ENCODE measurements at places on chromosomes 1 and 21. TPM values are rescaled to one million over a fixed set of nuclear protein-coding genes. Genes with fewer than 3 reads are reported as not detected.
A peak's percentile ranks its signal among the peaks of the same experiment; 100 is the strongest.

- no peak overlapping the region for H3K27ac ChIP-seq
- H3K27me3 ChIP-seq: peaks cover 19% of the 10 kb centered on the region
- H3K4me1 ChIP-seq: peaks cover 7% of the 10 kb centered on the region
- DNase-seq: peak; percentile 5
Measured at GRCh38 chr21:45255381-45256020, 32.2 kb downstream of the POFUT2 start.

GRCh38 chr1:36482724-36483388 lies at the start of gene CSF3R:
Gene CSF3R (minus strand): TSS chr1:36482913. CDS start chr1:36479496, 3,417 bp downstream.
- no peak within 1 kb of the TSS for H3K27ac ChIP-seq
- peaks cover 12% of the 10 kb centered on the region for H3K4me1 ChIP-seq
- H3K36me3 ChIP-seq: no peaks in the 10 kb centered on the region
- peaks cover 8% of the 10 kb centered on the region for H3K27me3 ChIP-seq
- no peak for DNase-seq
- no peak within 1 kb of the TSS for H3K4me3 ChIP-seq

DNA sequence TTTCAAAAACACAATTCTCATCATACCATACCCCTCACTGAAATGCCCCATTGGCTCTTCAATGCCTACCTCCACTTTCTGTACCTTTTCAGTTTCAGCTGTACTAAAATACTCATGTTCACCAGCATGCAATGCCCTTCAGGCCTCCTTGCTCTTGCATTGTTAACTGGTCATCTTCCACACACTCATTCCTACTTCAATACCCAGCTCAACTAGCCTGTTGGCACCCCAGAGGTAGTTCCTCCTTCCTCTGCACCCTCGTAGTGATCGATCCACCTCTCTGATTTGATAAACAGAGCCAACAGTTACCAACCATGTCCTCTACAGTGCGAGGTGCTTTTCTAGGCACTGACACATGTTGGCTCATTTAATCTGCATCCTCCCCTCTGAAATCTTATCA lies 46.7 kb downstream of the PGBD5 start:
- H3K4me3 ChIP-seq: no peak overlapping the region
- H3K27me3 ChIP-seq: no peaks in the 10 kb centered on the region
- no peaks in the 10 kb centered on the region for H3K36me3 ChIP-seq
- no peak overlapping the region for H3K27ac ChIP-seq
- DNase-seq: no peak

The GUCA2A gene
- total RNA-seq: not detected

- H3K27ac ChIP-seq: no peak overlapping the region
- no peak overlapping the region for H3K4me3 ChIP-seq
- no peaks in the 10 kb centered on the region for H3K4me1 ChIP-seq
- no peaks in the 10 kb centered on the region for H3K27me3 ChIP-seq
- H3K36me3 ChIP-seq: peaks cover 6% of the 10 kb centered on the region
Measured at GRCh38 chr1:97348599-97349265, 572.1 kb downstream of the DPYD start.

The SORT1 gene
- 13.3 TPM for total RNA-seq

- no peak for DNase-seq
- H3K4me1 ChIP-seq: peaks cover 20% of the 10 kb centered on the region
- no peak overlapping the region for H3K27ac ChIP-seq
- H3K27me3 ChIP-seq: no peaks in the 10 kb centered on the region
- no peak overlapping the region for H3K4me3 ChIP-seq
- no peaks in the 10 kb centered on the region for H3K36me3 ChIP-seq
Measured at GRCh38 chr1:214215583-214215982, 65.4 kb upstream of the SMYD2 start.

DNA sequence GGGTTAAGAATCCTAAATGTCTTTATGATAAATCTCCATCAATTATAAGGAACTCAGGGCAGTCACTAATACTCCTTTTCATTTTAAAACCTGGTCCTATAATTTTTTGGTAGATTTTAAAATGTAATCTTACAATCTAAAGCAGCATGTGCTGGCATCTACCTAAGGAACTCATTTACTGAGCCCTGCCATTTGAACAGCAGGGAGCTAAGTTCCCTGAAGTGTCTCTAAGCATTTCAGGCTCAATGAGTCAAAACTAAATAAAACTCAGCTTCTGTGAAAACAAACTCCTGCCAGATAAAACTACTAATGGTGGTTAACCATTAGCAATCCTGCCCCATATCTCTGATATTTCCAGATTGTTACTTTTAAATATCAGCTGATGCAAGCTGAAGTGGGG lies 1371.8 kb upstream of the PRMT6 start:
- H3K36me3 ChIP-seq: no peaks in the 10 kb centered on the region
- no peak overlapping the region for H3K27ac ChIP-seq
- H3K4me3 ChIP-seq: no peak overlapping the region
- DNase-seq: no peak
- H3K27me3 ChIP-seq: no peaks in the 10 kb centered on the region

DNA sequence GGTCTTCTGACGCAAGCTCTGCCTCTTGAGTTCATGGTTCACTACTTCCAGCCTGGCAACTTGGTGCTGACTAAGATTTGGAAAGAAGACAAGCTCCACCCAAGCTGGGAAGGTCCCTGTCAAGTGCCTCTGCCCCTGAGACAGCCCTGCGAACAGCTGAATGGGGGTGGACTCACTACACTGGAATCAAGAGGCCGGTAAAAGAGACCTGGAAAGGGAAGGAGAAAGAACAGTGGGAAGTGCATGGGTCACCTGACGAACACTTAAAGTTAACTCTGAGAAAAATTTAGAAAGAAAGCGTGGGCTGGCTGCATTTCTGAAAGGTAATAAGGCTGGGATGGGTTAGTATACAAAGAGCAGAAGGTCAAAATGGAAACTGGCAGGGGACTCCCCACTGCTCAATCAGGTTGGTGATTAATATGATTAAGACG lies 26.1 kb upstream of the ZNF496 start:
- no peaks in the 10 kb centered on the region for H3K27me3 ChIP-seq
- H3K27ac ChIP-seq: no peak overlapping the region
- DNase-seq: peak; percentile 90
- H3K4me3 ChIP-seq: no peak overlapping the region
- peaks cover 10% of the 10 kb centered on the region for H3K4me1 ChIP-seq

GRCh38 chr21:41876928-41877652 lies 2.1 kb downstream of the PRDM15 start:
- H3K27me3 ChIP-seq: no peaks in the 10 kb centered on the region
- no peak for DNase-seq
- H3K27ac ChIP-seq: peak overlapping the region; percentile 76
- no peaks in the 10 kb centered on the region for H3K36me3 ChIP-seq
- H3K4me1 ChIP-seq: peaks cover 8% of the 10 kb centered on the region

GRCh38 chr1:158506369-158506987 lies 34.5 kb downstream of the OR10R2 start:
- no peaks in the 10 kb centered on the region for H3K4me1 ChIP-seq
- no peaks in the 10 kb centered on the region for H3K36me3 ChIP-seq
- H3K27ac ChIP-seq: no peak overlapping the region
- H3K27me3 ChIP-seq: peaks cover 83% of the 10 kb centered on the region

GRCh38 chr1:88472714-88473113 lies 211.4 kb upstream of the PKN2 start:
- no peak for DNase-seq
- H3K27me3 ChIP-seq: no peaks in the 10 kb centered on the region
- H3K27ac ChIP-seq: no peak overlapping the region
- no peak overlapping the region for H3K4me3 ChIP-seq
- no peaks in the 10 kb centered on the region for H3K36me3 ChIP-seq

All from MCF 10A (cell line).